Heart left ventricle (tissue), 16 donors: ENCODE measurements at places on chromosomes 7 and 10. TPM values are rescaled to one million over a fixed set of nuclear protein-coding genes. Genes with fewer than 3 reads are reported as not detected.
A peak's percentile ranks its signal among the peaks of the same experiment; 100 is the strongest.

DNA sequence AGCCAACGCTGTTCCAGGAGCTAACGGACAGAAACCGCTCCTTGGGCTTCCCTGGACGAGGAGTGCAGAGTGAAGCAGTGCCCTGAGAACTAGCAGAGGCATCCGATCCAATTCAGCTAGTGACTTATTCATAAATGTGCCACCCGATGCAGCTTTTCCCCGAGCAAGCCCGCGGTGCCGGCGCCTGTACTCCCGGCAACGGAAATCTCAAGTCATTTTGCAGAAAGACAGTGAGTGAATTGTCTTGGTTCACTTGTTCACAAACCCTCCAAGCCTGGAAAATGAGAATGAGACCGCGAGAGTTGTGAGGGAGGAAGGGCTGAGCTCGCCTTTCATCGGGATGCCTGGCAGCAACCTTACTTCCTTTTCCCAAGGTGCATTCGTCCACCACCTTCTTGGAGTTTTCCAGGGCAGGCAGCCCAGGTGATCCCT lies 87.5 kb downstream of the COBL start:
- H3K27ac ChIP-seq: no peak overlapping the region
- no peaks in the 10 kb centered on the region for H3K4me1 ChIP-seq
- no peaks in the 10 kb centered on the region for H3K36me3 ChIP-seq
- H3K27me3 ChIP-seq: no peaks in the 10 kb centered on the region

GRCh38 chr7:23418046-23418445 lies 52.2 kb downstream of the IGF2BP3 start:
- H3K27me3 ChIP-seq: no peaks in the 10 kb centered on the region
- no peaks in the 10 kb centered on the region for H3K36me3 ChIP-seq
- no peak overlapping the region for H3K27ac ChIP-seq
- H3K4me3 ChIP-seq: no peak overlapping the region

DNA sequence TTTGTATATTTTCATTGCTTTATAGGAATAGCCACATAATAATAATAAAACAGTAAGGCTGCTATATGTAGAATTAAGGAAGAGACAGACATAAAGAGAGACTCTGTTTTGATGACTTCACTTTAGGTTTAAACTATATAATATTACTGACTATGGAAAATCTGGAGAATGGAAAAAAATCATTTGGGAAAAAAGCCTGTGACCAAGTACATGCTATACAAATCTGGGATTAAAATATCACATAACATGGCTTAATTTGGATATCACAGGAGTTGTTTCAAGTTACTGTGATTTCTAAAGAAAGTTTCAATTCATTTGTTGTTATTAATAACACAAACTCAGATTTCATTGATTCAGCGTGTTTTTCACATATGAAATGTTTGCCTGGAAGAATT lies 7.7 kb downstream of the PLCE1 start:
- no peaks in the 10 kb centered on the region for H3K36me3 ChIP-seq
- H3K4me1 ChIP-seq: no peaks in the 10 kb centered on the region
- DNase-seq: no peak
- H3K27ac ChIP-seq: peak overlapping the region; percentile 41

- H3K4me3 ChIP-seq: no peak overlapping the region
- H3K27me3 ChIP-seq: no peaks in the 10 kb centered on the region
- H3K36me3 ChIP-seq: no peaks in the 10 kb centered on the region
- no peak for DNase-seq
- H3K27ac ChIP-seq: no peak overlapping the region
These were observed 37.0 kb upstream of the EGR2 start for GRCh38 chr10:62852961-62853702.

GRCh38 chr10:27719052-27719451 lies 26.6 kb downstream of the MKX start:
- no peak overlapping the region for H3K27ac ChIP-seq
- peaks cover 12% of the 10 kb centered on the region for H3K4me1 ChIP-seq
- no peak overlapping the region for H3K4me3 ChIP-seq
- no peaks in the 10 kb centered on the region for H3K36me3 ChIP-seq
- no peak for DNase-seq

- peaks cover 31% of the 10 kb centered on the region for H3K36me3 ChIP-seq
- H3K27me3 ChIP-seq: no peaks in the 10 kb centered on the region
- no peak for DNase-seq
These were observed 62.2 kb downstream of the XPNPEP1 start for GRCh38 chr10:109861081-109861480.

DNA sequence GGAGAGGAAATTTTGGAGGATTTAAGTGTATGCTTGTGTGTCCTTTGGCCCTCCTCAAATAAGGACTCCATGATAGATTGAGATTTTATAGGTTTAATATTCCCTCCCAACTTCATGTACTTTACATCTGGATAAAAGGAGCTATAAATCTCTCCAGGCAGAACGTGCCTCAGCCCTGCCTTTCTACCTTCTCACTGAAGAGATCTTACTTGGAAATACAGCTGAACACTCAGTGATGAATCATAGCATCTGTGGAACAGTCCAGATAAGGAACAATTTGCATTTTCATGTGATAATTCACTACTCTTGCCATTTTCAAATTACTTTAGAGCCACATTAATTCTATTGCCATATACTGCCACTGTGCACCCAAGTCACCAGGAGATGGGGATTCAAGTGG lies 364.6 kb upstream of the PODXL start:
- no peaks in the 10 kb centered on the region for H3K27me3 ChIP-seq
- no peak overlapping the region for H3K4me3 ChIP-seq
- H3K4me1 ChIP-seq: no peaks in the 10 kb centered on the region
- no peak overlapping the region for H3K27ac ChIP-seq

DNA sequence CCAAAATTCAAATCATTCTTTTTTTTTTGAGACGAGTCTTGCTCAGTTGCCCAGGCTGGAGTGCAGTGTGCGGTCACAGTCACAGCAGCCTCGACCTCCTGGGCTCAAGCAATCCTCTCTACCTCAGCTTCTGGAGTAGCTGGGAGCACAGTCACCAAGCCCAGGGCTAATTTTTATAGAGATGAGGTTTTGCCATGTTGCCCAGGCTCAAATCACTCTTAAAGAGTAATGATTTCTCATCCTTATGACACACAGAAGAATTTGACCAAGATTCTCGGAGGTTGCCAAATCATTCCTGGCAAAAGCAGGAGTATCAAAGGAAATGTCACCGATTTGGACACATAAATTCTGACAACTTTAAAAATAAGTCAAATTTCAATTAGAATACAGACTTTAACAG lies 39.1 kb downstream of the SIRT1 start:
- no peaks in the 10 kb centered on the region for H3K4me1 ChIP-seq
- no peak overlapping the region for H3K4me3 ChIP-seq
- no peaks in the 10 kb centered on the region for H3K27me3 ChIP-seq
- peaks cover 3% of the 10 kb centered on the region for H3K36me3 ChIP-seq
- H3K27ac ChIP-seq: no peak overlapping the region
- no peak for DNase-seq

- no peaks in the 10 kb centered on the region for H3K27me3 ChIP-seq
- no peak overlapping the region for H3K27ac ChIP-seq
- no peaks in the 10 kb centered on the region for H3K4me1 ChIP-seq
- no peak for DNase-seq
These were observed 87.3 kb upstream of the ARID5B start for GRCh38 chr10:61814160-61814559.

DNA sequence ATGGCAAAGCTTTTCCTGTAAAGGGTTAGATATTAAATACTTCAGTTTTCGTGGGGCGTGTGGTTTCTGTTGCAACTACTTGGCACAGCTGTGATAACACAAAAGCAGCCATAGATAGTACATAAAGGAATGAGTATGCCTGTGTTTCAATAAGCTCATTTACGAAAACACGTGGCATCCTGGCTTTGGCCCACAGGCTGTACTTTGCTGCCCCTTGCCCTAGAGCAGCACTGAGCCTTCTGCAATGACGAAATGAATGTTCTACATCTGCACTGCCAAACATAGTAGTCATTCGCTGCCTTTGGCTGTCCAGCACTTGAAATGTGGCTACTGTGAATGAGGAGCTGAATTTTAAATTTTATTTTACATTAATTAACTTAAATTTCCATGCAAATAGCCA lies 376.2 kb upstream of the TPK1 start:
- H3K4me3 ChIP-seq: no peak overlapping the region
- H3K27me3 ChIP-seq: no peaks in the 10 kb centered on the region
- no peaks in the 10 kb centered on the region for H3K36me3 ChIP-seq
- DNase-seq: no peak
- H3K27ac ChIP-seq: no peak overlapping the region

DNA sequence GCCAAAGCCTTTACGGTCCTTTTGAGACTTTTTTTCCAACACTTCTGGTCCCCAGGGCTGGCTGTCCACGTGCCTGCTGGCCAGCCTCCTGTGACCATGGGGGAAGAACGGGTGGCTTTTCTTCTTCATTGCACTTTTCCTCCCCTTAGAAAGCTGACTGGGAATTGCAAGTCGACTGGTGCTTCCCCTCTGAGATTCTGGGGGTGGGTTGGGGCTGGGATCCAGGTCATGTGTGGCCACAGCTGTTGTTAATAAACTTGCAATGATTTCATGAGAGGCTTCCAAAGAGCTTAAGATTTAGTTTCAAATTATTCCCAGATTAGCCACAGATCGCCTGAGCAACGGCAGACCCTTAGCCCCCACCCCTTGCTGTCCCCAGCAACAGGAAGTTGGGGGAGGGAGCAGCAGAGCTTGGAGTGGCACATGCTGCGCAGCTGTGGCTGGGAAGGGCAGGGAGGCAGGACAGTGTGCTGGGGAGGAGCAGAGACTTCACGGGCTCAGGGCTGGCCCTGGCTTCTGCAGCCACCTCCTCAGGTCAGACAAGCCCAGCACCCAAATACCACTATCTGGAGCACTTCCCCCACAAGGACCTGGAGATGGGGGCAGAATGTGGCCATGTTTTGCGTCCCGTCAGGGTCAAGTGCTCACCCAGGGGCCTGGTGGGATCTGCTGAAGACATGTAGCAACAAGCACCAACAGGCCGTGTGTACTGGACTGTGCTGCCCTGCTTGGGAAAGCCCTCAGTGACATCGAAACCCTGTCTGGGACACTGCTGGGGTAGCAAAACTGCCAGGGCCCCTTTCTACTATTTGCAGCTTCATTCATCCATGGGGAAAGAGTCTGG lies 147.1 kb downstream of the RNF216 start:
- peak overlapping the region; percentile 57 for H3K27ac ChIP-seq
- H3K4me3 ChIP-seq: peak overlapping the region; percentile 24
- peaks cover 22% of the 10 kb centered on the region for H3K36me3 ChIP-seq
- H3K27me3 ChIP-seq: no peaks in the 10 kb centered on the region
- DNase-seq: peak; percentile 75
- H3K4me1 ChIP-seq: peaks cover 21% of the 10 kb centered on the region

GRCh38 chr10:17737027-17737965 lies 14.7 kb upstream of the TMEM236 start:
- no peak for DNase-seq
- no peaks in the 10 kb centered on the region for H3K27me3 ChIP-seq
- H3K4me3 ChIP-seq: no peak overlapping the region
- H3K4me1 ChIP-seq: peaks cover 26% of the 10 kb centered on the region
- H3K36me3 ChIP-seq: no peaks in the 10 kb centered on the region

- no peaks in the 10 kb centered on the region for H3K4me1 ChIP-seq
- no peaks in the 10 kb centered on the region for H3K27me3 ChIP-seq
- no peak overlapping the region for H3K27ac ChIP-seq
- H3K36me3 ChIP-seq: no peaks in the 10 kb centered on the region
These were observed 201.8 kb downstream of the NSUN6 start for GRCh38 chr10:18449611-18450026.

DNA sequence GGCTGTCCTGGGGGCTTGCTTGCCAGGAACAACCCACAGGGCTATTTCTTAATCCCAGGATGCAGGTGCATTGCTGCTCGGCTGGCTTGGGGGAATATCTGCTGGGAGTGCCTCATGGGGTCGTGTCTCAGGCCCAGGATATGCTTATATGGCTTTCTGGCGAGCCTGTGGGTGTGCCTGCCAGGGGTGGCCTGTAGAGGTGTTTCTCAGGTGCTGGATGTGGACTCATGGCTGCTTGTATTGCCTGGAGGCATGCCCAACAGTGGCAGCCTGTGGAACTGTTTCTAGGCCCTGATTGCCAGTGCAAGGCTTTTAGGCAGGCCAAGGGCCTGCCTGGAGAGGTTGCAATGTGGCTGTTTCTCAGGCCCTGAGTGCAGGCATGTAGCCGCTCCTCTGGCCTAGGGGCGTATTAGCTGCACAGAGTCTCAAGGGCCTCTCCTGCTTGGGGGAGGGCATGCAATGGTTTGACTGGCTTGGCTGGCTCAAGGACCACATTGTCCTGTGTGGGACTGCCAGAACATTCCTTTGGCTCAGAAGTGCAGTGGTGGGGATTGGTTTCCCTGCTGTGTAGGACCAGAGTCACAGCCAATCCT lies 202.1 kb downstream of the ATRNL1 start:
- H3K36me3 ChIP-seq: no peaks in the 10 kb centered on the region
- DNase-seq: no peak
- no peak overlapping the region for H3K4me3 ChIP-seq

C10orf53 gene
- total RNA-seq: not detected

SPRN gene
- total RNA-seq: not detected

PHYHIPL gene
- not detected for total RNA-seq

ACADSB gene
- total RNA-seq: 48.6 TPM

GIMAP4 gene
- total RNA-seq: 31.6 TPM

COL17A1 gene
- not detected for total RNA-seq

CALCR gene
- not detected for total RNA-seq

SLC16A12 gene
- 2.9 TPM for total RNA-seq
